GM23248 (cell line): ENCODE measurements at places on chromosomes 16 and 17.

- peak; percentile 56 for DNase-seq
Measured at GRCh38 chr16:79605999-79606398, 5.5 kb upstream of the MAF start.

GRCh38 chr17:40129498-40129897, 7.7 kb downstream of the MSL1 start:
- DNase-seq = peak; percentile 34

DNA sequence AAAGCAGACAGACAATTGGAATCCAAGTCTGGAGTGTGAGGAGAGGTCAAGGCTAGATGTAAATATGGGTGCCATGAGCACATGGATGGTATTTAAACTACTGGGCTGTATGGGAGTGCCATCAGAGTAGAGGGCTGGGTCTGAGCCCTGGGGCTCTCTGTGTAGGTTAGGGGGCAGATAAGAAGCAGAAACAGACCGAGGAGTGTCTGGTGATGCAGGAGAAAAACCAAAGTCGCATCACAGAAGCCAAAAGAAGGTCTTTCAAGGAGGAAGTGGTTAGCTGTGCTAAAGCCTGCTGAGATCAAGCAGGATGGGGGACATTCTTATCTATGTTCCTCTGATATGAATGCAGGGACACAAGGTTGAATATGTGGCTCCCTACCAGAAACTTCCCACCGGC, 1.9 kb downstream of the TSEN54 start:
- no peak for DNase-seq

GRCh38 chr17:1713160-1713877, 3.1 kb upstream of the TLCD2 start:
- peak; percentile 32 for DNase-seq

- DNase-seq = no peak
Measured at GRCh38 chr17:56347639-56348038, 194.4 kb downstream of the ANKFN1 start.

GRCh38 chr17:10144456-10144855, 54.0 kb downstream of the GAS7 start:
- no peak for DNase-seq

DNA sequence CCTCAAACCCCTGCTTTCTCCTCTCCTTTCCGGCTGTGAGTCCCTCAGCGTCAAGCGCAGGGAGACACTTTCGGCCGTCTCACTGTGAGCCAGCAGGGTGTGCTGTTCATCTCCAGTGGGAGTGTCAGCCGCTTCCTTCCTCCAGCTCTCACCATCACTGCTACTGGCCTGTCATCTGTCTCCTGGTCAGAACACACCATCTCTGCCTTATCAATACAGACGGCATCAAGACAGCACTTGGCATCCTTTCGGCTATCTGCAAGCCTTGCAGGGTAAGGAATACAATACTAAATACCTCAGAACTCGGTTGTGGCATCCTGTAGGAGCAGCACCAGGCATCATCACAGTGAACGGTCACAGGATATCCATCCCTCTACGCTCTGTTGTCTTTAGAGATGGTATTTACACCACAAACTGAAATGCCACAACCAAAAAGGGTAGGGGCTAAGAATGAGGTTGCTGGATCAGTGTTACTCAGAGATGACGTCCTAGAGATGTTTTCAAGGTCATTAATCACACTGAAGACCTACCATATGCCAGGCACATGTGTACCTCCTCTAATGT, 20.7 kb upstream of the CMTM4 start:
- peak; percentile 82 for DNase-seq

DNA sequence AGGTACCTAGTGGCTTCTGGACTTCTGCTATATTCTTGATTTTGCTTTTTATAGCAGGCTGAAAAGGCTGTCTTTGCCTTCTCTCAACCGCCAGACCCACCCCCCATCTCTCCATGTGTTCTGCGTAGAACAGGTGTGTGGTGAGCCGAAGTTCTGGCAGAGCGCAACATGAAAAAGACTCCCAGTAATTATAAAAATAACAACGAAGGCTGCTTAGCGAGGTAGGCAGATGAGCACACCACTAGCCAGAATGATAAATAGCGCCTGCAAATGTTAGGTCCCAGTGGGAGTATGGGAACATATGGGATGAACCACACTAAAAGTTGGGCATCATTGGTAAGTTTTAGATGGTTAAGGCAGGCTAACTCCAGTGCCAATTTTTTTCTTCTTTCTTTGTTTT, 14.0 kb upstream of the RBFOX1 start:
- no peak for DNase-seq

DNA sequence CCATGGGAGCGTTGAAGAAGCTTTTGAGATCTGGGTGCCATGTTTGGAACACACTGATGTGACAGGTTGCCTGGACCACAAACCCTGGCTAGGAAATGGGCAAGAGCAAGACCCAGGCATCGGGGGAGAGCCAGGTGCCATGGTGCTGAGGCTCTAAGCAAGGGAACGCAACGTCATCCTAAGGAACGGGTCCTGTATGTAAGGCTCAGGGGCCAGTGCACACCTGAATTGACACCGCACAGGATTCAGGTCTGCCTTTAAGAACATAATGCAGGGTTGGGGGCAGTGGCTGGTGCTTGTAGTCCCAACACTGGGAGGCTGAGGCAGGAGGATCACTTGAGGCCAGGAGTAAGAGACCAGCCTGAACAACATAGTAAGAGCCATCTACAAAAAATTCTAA, 10.8 kb downstream of the PSMD7 start:
- no peak for DNase-seq

DNA sequence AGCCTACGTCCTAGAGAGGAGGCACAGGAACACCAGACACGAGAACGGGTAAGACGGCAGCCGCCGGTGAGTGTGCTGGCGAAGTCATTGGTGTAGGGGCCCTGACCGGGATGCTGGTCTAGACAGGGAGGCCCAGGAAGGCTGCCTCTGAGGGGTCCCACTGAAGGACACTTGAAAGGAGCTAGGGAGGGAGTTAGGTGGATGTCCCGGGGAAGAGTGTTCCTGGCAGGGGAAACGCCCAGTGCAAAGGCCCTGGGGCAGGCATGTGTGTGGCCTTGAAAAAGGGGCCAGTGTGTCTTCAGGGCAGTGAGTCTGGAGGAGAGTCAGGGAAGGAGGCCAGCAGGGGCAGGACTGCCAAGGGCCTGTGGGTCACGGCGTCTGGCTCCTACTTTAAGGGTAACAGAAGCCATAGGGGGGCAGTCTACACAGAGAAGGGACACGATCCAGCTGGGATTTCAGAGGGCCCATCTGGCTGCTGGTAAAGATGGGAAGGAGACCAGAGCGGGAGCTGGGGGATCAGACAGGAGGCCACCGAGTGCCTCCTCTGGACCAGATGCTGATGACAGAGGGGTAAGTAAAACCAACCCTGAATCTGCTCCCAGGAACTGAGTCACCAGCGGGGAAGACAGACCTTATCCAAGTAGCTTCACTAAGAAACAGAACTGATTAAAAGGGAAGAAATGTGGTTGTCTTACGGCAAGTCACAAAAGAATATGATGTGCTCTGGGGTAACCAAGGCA, 115.9 kb downstream of the LITAF start:
- peak; percentile 48 for DNase-seq

GRCh38 chr17:42873315-42873714, 22.3 kb downstream of the AOC3 start:
- DNase-seq = no peak

DNA sequence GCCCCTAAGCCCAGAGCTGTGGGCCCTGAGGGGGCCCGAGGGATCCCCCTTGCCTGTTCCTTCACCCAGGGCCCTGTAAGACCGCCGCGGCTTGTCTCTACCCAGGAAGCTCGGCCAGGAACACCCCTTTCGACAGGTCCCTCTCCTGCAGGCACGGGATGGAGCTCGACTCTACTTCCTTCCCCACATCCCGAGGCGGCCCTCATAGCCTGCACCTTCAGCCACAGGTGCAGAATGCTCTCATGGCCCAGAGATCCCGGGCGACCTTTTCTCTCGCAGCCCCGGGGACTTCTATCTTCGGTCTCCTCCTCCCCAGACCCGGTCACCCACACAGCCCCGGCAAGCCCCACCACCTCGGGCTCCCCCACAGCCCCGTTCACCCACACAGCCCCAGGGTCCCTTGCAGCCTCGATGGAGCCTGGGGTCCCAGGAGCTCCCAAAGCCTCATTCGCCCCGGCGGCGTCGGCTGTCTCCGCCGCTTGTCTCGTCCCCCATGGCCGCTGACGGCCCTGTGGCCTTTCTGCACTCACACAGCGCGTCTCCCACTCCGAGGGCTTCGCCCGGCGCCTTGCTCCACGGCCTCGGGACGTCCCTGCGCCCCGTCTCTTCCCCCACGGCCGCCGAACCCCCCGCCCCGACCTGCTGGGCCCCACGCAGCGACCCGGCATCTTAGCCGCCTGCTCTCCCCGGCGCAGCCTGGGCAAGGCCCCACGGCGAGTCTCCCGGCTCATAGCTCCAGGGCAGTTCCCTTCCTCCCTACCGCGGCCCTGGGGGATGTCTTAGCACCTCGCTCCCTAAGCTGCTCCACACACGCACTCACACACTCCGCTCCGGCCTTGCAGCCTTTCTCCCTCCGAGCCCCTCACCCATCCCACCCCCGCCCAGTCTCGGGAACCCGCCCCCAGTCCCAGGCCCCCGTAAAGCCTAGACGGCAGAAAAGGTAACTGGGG, 650 bp downstream of the KIAA0753 start:
- peak; percentile 80 for DNase-seq

GRCh38 chr17:81544281-81544974, 7.7 kb downstream of the FAAP100 start:
- DNase-seq = no peak

DNA sequence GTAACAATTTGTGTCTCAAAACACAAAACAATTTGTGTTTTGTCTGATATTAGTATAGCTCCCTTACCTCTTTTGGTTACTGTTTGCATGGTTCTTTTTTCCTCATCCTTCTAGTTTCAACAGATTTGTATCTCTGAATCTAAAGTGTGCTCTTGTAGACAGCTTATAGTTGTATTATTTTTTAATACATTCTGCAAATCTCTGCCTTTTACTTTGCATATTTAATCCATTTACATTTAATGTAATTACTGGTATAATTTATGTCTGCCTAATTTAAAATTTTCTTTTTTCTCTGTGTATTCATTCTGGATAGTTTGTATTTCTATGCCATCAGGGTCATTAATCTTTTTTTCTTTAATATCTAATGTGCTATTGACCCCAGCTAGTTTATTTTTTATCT, 9.9 kb upstream of the GNAO1 start:
- no peak for DNase-seq

- no peak for DNase-seq
Measured at GRCh38 chr16:51024703-51025102, 126.4 kb downstream of the SALL1 start.

DNA sequence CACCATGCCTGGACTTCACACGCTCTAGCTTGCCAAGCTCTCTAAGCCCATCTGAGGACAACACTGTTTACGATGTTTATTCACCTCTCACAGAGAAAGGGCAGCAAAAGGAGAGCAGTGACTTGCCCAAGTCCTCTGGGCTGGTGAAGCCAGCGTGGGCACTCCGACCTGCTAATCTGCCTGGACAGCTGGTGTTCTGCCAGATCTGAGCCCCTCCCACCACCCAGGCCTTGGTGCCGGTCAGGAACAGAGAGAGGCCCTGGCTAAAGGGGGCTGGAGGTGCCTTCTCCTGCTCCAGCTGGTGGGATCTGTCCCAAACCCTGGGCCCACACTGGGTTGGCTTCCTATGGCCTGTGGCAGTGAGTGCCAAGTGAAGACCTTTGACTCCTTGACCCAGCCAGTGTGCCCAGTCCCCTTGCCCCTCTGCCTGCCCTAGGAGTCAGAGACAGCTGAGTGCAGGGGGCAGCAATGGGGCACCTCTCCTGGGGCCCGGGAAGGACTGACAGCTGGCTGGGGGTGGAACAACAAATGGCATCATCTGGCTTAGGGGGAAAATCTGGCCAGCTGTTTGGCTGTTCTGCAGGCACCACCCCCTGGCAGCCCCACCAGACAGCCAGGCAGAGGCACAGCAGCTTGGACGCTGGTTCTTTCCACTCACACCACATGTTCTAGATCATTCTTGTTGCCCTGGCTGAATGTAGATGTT, 1.8 kb upstream of the SLC4A1 start:
- DNase-seq = no peak

DNA sequence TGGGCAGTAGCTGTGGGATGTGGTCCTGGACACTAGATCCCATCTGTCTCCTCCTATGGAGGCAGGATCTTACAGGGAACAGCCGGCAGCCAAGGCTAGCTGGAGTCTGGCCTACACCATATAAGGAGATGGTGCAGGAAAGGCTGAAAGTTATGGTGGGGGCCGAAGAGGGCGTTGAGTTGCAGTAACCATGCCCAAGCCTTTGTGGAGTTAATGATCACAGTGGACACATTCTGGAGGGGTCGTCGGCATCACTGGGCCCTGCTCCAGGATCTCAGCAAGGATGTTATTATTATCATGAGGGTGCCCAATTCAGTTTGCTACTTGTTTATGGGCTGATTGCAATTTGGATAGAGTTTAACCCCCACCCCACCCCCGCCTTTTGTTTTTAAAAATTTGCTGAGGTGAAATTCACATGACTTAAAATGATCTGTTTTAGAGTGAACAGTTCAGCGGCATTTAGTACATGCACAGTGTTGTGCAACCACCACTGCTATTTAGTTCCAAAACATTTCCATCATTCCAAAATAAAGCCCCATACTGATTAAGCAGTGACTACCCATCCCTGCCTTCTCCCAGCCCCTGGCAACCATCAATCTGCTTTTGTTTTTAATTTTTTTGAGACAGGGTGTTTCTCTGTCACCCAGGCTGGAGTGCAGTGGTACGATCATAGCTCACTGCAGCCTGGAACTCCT, 184.3 kb upstream of the CACNG3 start:
- no peak for DNase-seq

- peak; percentile 75 for DNase-seq
Measured at GRCh38 chr16:66605177-66605978, 874 bp downstream of the CMTM3 start.

GRCh38 chr17:74883241-74883745, 10.1 kb downstream of the FADS6 start:
- peak; percentile 60 for DNase-seq

DNA sequence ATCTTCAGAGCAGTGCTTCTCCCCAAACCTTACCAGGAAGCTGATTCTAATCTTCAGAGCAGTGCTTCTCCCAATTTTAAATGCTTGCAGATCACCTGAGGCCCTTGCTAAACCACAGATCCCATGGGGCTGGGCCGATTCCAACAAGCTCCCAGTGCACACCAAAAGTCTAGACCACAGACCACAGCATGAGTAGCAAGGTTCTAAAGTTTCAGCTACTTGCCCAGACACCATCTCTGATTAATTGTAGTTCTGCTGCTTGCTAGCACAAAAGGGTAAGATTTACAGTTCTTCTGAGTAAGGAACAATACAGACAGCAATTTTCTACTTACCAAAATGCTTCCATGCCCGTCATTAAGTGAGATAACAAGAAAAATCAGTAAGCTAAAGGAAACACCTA, 12.2 kb downstream of the CLEC3A start:
- DNase-seq = no peak

- peak; percentile 12 for DNase-seq
Measured at GRCh38 chr16:49664221-49665215, 191.4 kb downstream of the ZNF423 start.

GRCh38 chr17:13140750-13141149, 122.9 kb upstream of the ELAC2 start:
- DNase-seq = peak; percentile 40
